Activated T-helper 2 cell treated with anti-CD3 and anti-CD28 coated beads, Interferon-gamma antibody, Interleukin-2, Interleukin-4, amounts not matched to agents 10 μg/mL and 5 μg/mL and 100 μg/mL, durations not matched to agents 14 hours and 24 hours and 36 hours (primary cell): ENCODE measurements at places on chromosomes 1 and 21. TPM values are rescaled to one million over a fixed set of nuclear protein-coding genes. Genes with fewer than 3 reads are reported as not detected.

- DNase-seq, result no peak
Observed at GRCh38 chr1:245937316-245938045, 569.6 kb downstream of the SMYD3 start.

GRCh38 chr1:178946855-178947676, 76.2 kb upstream of the ANGPTL1 start:
- no peak for DNase-seq

DNA sequence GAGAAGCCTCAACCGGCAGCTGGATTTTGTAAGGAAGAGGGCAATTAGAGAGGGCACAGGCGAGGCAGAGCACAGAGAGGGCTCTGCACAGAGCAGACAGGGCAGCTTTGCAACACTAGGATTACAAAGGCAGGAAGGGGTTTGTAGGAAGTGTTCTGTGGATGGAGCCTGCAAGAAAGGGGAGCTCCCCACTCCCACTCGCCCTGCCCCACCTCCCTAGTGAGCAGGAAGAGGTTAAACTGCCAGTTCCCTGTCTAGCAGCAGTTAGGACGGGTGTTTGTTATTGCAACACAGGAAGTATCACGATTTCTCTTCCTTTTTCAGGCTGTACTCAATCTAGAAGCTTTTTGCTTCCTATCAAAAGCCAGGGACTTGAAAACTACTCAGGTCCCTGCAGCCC, 63.3 kb upstream of the LRRC8D start:
- peak; percentile 57 for DNase-seq

GRCh38 chr1:159678939-159679338, 35.5 kb downstream of the CRP start:
- DNase-seq, result no peak

GRCh38 chr21:42724226-42724920, 71.0 kb downstream of the PDE9A start:
- DNase-seq, result no peak

DNA sequence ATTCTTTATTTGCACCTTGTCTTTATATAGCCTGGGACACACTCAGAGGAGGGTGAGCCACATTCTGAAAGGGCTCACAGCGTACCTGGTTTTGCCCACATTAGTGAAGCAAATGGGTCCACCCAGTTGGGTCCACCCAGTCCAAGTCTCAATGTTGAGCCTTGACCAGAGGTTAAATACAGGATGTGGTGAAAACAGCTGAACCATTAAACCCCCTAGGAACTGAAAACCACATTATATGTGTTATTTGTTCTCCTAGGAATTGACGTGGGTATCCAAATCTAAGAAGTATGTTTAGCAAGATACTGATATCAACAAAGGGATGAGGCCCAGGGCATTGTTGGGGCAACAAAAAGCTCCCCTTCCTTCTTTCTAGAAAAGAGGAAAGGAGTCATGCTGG, 83.8 kb downstream of the SETD4 start:
- no peak for DNase-seq

DNA sequence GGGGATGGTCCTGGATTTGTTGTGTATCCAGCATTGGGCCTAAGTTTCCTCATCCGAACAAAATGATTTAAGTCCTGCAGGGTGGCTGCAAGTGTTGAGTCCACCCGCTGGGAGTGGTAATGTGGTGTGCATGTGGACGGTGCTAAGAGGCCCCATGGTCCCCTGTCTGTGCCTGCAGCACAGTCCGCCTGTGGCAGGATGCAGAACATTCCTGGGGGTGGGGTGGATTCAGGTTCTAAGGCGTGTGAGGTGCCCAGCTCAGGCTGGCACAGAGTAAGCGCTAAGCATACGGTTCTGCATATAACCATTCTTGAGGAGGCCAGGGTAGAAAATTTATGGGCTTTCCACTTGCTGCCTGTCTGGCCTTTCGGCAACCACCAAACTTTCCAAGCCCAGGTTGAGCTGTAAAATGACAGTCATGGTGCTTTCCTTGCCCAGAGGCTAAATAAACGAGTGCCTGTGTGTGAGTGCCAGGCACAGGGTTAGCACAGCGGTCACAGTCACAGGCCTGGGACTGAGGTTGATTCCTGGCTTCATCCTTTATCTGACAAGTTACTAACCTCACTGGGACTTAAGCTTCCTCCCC, 30.7 kb downstream of the SLC2A1 start:
- no peak for DNase-seq

DNA sequence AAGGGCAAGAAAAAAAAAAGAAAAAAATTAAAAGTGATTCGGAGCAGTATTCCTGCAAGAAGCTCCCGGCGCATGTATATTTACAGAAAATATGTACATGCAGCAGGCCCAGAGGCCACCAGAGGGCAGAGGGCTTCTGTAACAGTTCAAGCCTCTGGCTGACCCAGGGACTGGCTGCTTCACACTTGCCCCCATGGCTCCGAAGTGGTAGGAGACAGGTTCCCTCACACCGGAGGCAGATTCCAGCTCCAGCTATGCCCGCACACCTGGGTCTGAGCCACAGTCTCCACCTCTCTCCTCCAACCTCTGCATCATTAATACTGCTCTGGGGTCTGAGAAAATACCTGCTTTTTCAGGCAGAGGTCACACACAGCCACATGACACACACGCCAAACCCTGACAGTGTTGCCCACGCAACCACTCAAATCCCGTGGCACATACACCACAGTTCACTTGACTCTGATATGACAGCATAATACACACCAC, 2.2 kb upstream of the ARHGAP30 start:
- DNase-seq, result no peak

GRCh38 chr1:4170548-4171340, 270.7 kb upstream of the C1orf174 start:
- no peak for DNase-seq

DNA sequence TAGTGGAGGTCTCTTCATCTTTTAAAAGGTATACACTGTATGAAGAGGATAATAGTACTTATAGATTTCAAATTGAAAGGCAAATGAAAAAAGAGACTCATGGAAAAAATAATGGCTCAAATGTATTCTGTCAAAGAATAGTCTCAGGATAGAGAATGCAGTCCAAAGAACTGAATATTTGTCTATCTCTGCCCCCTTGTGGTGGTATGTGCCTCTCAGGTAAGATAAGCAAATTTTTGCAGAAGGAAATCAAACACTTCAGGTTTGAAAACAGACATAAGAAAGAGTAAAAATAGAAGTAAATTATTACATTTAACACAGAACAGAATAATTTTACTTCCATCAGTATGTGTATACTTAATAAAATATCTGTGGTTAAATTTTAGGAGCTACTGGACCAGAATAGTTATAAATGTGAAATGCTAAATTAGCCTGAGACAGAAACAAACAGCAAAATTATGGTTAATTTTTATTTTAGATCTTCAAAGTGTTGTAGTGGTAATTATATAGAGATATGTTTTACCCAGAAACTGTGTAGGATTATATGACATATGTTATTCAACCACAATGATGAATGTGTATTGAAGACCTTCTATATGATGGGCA, 164.4 kb upstream of the PALMD start:
- no peak for DNase-seq

- no peak for DNase-seq
Observed at GRCh38 chr1:40306296-40306695, 10.8 kb downstream of the COL9A2 start.

DNA sequence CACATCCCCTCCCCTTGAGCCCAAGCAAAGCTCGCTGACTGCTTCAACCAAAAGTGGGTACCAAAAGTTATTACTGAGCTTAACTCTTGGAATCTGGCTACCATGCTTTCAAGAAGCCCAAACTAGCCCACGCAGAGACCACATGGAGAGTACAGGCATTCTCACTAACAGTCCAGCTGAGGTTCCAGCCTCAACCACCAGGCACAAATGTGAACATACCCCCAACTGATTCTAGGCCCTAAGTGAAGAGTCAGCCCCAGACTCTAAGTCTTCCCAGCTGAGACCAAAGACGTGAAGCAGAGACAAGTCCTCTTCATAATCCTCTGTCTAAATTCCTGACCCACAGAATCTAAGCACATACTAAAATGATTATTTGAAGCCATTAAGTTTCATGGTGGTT, 36.8 kb downstream of the EVI5 start:
- no peak for DNase-seq

GRCh38 chr1:16122916-16123315, 33.0 kb downstream of the EPHA2 start:
- DNase-seq, result no peak

- DNase-seq, result no peak
Observed at GRCh38 chr21:35652196-35652595, 408.1 kb downstream of the SETD4 start.

- no peak for DNase-seq
Observed at GRCh38 chr1:162708286-162708685, 76.0 kb downstream of the DDR2 start.

DNA sequence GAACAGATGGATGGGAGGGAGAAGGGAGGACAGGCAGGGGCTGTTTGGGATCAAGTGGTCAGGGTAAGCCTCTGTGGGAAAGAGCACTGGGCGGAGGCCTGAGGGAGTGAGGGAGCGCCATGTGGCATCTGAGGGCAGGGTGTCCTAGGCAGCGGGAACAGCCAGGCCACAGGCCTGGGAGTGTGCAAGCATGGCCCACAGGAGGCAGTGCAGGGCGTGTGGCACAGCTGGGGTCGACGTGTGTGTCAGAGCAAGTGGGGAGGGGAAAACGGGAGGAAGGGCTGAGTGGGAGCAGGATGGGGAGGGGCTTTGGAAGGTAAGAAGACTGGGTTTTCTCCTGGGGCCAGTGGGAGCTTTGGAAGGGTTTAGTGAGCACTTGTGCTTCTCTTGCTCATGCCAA, 143.4 kb downstream of the SYF2 start:
- DNase-seq, result no peak

DNA sequence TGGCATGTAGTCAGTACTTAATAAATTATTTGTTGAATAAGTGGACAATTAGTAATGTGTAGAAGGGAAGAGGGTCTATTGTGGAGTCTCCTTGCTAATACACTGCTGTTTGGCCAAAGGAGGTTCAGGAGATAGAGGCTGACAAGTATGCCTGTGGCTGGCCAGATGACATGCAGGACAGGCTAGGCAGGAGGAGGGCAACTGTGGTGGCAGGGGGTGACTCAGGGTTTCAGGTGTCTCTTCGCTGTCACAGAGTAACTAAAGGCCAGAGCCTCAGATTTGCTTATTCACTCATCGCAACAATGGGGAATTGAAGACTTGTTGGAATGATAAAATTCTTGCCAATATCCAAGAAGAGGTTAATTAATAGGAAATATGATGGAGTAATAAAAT, 33.1 kb downstream of the THRAP3 start:
- no peak for DNase-seq

DNA sequence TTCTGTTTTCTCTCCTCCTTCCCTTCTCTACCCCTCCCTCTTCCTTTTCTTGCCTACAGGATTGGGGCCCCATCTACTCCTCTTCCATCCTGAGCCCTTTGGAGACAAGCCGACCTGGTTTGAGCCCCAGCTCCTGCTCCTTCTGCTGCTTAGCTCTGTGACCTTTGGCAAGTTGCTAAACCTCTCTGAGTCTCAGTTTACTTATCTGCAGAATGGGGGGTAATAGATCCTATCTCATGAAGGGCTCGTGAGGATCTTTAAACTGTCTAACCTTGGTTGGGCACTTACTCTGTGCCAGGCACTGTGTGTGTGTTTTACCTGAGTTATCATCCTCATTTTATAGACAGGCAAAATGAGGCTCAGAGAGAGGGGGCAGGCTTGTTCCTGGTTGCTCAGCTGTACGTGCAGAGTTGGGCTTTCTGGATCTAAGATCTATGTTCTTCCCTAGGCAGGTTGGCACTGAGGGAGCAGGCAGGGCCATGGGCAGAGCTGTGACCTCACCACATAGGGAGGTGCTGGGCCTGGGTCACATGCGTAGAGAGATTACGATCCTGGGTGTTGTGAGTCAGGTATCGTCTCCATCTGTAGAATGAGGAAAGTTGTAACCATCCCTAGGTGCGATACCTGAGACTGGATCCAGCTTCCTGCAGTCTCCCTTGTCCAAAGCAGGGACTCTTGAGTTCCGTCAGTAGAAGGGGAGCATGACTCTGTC, 58.5 kb downstream of the FOXO6 start:
- DNase-seq, result no peak

DNA sequence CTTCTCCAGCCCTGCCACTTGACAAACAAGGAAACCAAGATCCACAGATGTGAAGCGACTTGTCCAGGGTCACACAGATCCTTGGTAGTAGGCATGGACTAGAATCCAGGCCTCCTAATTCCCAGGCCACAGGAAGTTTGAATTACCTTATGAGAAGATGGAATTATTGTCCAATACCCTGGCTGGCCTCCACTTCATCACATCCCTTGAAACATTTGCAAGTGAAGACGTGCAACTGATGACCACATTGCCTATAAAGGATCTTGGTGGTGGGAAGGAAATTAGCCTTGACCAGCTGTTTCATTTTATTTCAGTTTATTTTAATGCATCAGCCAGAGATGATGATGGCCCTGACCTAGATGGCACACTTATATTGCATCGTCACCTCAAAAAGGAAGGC, 165.8 kb upstream of the CAMK1G start:
- DNase-seq, result no peak

- no peak for DNase-seq
Observed at GRCh38 chr1:71882637-71883036, 399.7 kb downstream of the NEGR1 start.

DNA sequence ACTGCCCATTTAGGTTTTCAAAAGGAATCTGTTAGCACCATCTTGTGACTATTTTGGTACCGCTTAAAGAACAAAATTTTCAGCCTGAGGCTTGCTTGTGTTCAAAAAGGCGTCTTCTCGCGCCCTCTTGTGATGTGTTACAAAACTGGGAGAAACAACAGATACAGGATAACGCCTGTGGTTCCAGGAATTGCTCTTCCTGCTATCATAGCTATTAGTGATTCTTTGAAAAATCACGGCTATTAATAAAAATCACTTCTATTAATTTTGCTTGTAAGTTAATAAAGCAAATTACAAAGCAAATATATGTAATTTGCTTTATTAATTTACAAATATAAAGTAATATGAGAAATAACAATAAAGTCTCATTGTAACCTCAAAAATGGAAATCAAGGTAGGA, 82.2 kb upstream of the ABCD3 start:
- DNase-seq, result no peak

- DNase-seq, result no peak
Observed at GRCh38 chr1:48876330-48876785, 99.7 kb upstream of the BEND5 start.

DNA sequence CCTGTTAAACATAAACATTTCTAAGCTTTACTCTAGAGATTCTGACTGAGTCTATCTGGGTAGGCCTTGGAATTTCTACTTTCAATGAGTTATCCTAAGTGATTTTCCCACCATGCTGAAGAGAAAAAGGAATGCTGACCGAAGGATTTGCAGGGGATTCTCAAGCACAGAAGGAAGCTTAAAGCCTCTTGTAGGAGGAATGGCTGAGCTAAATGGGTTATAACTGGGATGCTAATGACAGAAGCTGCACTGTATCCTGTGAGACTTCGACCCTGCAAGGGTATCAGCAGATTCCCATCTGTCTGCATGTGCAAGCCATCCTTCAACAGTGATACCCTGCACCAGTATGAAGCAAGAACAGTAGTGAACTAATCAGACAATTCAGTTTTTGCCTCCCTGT, 35.4 kb downstream of the SLC35D1 start:
- DNase-seq, result no peak

- no peak for DNase-seq
Observed at GRCh38 chr1:15432324-15432723, 5.9 kb upstream of the CTRC start.

The FMO1 gene
- total RNA-seq, result not detected in 2 replicates

The APCS gene
- total RNA-seq, result not detected in 2 replicates

The PADI3 gene
- not detected in 2 replicates for total RNA-seq

The LEFTY2 gene
- total RNA-seq, result not detected in 2 replicates

The GJB3 gene
- total RNA-seq, result not detected in 2 replicates

The LCE1D gene
- total RNA-seq, result not detected in 2 replicates

The PTCH2 gene
- 0.59 and 0.74 TPM in 2 replicates for total RNA-seq

The TMEM125 gene
- total RNA-seq, result not detected in 2 replicates

The DIRAS3 gene
- 0.21 and 0.32 TPM in 2 replicates for total RNA-seq

The GJA4 gene
- not detected in 2 replicates for total RNA-seq

The L1TD1 gene
- not detected in 2 replicates for total RNA-seq

The IFI44 gene
- total RNA-seq, result 14.4 and 16.0 TPM in 2 replicates

The SLC5A9 gene
- not detected in 2 replicates for total RNA-seq

The SFN gene
- 0.32 and 0.62 TPM in 2 replicates for total RNA-seq
